ENCODE measurements at places on chromosomes 3 and 15. TPM values are rescaled to one million over a fixed set of nuclear protein-coding genes. Genes with fewer than 3 reads are reported as not detected.

DNA sequence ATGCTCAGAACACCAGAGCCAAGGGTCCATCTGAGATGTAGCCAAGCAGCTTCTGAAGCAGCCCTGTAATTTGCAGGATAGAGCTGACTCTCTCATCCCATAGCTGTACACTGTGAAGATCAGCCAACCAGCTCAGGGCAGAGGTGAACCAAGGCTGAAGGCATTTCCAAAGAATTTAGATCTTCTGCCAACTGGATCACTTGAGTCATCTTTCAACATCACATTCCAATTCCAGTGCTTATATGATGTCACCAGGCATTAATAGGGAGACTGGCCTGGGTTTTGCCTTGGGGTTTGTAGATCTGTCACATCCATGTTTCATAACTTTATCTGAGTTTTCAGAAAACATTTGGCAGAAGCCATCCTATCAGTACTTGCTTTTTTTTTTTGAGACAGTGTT lies 98.2 kb downstream of the NR2F2 start:
- peak; percentile 91 for DNase-seq

DNA sequence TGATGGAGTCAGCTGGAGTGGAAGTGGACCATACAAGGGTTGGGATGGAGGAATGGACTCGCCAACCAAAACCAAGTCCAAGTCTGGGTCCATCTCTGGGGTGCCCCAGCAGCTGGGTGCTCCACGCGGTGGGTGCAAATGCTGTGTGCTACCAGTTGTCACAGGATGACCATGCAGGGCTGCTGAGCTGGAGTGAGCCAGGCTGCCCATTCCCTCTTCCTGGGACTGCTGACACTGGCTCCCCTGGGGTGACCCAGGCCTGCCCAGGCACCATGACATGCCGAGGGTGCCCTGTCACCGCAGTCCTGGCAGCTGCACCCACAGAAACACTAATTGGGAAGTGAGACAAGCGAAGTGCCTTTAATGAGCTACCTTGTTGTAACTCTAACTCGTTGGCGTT lies 140.2 kb downstream of the TPRA1 start:
- no peak for DNase-seq

- no peak for DNase-seq
These were observed 21.3 kb downstream of the DUT start for GRCh38 chr15:48352474-48353072.

- DNase-seq = no peak
These were observed 50.9 kb downstream of the CORO2B start for GRCh38 chr15:68629519-68630210.

DNA sequence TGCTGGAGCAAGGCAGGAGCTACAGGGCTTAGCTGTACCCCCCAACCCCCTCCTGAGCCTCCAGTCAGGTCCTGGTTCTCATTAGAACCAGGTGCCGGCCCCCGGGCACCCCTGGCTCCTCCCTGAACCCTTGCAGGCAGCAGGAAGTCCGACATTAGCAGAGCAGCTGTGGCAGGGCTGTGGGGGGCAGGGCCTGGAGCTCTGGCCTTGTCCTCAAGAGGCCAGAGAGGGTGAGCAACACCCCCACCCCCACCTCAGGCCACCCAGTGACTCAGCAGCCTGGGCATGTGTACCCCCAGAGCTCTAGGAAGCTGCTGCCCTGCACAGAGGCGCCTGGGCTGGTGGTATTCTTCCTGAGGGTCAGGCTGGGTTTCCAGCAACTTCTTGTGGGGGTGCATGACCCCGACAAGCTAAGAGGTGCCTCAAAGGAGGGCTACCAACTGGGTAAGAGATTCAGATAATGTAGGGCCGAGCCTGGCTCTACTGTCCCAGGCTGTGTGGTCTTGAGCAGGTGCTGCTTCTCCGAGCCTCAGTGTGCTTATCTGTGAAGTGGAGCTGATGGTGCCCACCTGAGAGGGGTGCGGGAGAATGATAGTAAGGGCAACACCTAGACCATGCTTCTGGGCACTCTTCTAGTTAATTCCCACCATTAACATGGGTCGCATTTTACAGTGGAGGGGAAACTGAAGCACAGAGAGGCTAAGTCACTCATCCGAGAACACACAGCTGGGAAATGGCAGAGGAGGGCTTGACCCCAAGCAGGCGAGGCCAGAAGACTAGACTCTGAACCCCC lies 16.0 kb downstream of the H1-8 start:
- DNase-seq = peak; percentile 50

DNA sequence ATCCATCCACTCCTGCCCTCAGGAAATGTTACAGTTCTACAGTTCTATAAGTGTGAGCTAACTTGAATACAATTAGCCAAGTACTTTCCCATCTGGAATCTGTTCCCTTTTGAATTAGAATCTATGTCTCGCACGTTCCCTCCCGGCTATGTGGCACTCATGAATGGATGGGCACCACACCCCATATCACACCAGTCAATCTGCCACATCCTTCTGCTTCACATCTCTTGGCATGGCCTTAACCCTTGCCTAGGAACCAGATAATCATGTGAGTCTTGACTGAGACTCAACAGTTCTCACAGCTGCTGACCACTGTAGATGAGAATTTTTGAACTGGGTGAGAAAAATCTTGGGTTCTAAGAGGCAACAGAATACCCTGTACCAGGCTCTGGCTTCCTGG lies 180.2 kb downstream of the TNIK start:
- DNase-seq = no peak

GRCh38 chr15:26873846-26874245 lies 7.0 kb downstream of the GABRA5 start:
- no peak for DNase-seq

DNA sequence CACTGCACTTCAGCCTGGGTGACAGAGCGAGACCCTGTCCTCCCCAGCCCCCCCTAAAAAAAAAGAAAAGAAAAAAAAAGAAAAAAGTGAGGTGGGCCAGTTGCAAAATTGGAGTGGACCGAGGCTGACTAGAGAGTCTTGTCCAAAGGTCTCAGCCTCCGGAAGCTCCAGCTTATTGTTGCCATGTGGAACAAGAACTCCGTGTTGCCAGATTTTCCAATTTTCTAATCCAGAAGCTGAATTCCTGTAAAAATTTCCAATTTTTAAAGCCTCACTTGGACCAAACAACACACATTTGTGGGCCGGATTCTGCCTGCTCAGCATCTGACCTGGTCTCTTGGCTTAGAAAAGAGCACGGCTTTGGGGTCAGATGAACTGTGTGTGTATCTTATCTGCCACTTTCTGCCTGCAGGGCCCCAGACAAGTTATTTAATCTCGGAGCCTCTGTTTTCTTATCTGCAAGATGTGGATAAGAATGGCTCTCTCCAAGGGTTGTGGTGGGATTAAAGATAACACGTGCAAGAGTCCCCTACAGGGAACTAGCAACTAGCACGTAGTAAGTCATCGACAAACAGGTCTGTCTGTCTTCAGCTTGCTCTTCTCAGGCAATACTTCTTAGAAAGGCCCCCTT lies 73.7 kb upstream of the TLE3 start:
- no peak for DNase-seq

DNA sequence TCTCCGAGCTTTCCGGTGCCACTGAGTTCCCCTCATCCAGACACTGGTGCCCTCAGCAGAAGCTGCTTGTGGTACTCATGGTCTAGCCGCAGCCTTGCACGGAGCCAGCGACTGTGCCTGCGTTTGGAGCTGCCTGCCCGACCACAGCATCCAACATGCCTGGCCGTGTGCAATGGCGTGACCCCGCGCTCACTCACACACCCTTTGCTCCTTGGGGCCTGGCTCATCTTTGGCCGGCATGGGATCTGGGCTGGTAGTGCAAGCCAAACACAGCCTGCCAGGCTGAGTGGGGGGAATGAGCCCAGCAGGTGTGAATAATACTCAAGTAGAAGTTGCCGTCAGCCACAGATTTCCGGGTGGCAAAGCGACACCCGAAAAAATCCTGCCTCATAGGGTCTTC lies 1178.7 kb upstream of the GBE1 start:
- no peak for DNase-seq

GRCh38 chr3:55631766-55632331 lies 144.7 kb upstream of the WNT5A start:
- no peak for DNase-seq

DNA sequence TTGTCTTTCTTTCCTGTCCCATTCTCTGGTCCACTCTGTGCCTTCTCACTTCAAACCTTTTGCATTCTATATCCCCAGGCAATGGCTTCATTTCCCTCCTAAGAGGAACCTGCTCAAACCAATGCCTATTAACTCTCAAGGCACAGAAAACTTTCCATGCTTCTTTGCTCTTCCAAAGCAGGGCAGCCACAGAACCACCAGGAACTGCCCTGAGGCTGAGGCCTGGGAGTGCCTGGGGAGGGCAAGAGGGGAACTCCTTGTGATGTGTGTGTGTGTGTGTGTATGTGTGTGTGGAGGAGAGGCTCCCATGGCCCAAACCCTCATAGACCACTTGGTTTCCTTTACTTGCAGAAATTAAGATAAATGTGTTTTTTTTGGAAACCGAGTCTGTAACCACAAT lies 14.1 kb upstream of the PGPEP1L start:
- DNase-seq = no peak

- no peak for DNase-seq
These were observed 165.3 kb downstream of the SHQ1 start for GRCh38 chr3:72682936-72683452.

DNA sequence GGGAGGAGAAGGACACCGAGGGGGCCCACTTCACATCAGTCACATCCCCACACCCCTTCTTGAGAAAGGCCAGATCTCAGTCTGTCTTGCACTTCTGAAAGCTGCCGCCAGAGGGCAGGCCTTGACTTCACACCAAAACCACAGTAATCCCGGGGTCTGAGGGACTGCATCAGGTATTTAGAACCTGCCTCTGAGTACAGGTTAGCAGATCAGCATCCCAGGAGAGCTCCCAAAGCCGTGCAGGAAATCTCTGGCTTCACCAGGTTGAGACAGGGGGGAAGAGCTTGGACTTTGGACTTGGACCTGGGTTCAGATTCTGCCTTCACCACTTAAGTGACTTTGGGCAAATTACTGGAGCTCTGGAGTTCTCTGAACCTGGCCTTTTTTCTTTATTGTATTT lies 50.3 kb downstream of the LHFPL4 start:
- DNase-seq = peak; percentile 35

GRCh38 chr3:119437691-119438258 lies 25.6 kb downstream of the TMEM39A start:
- DNase-seq = no peak

GRCh38 chr3:168865022-168865551 lies 769.4 kb upstream of the GOLIM4 start:
- no peak for DNase-seq

DNA sequence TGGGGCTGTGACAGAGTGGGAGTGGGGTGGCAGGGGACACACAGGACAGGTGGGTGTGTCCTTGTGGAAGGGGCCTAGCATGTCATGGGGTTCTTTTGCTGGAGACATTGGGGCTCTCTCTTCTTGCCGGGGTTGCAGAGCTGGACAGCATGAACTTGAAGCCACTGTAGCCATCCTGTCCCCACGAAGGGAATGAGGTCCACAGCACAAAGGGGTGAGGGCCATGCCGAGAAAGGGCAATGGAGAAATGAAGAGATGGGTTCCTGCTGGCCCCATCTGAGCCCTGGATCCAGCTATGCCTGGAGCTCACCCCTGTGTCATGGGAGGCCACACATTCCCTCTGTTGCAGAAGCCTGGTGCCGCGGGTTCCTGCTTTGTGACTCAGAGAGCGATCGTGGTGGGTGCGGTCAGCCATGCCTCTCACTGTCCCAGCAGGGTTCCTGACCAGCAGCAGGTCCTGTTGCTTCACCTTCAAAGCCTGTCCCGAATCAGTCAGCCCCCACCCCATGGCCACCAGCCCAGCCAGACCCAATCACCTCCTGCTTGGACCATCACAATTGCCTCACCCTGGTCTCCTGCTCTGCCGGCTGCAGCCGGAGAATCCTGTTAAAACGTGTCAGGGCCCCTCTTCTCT lies 50.0 kb downstream of the DNAJB8 start:
- peak; percentile 44 for DNase-seq

DNA sequence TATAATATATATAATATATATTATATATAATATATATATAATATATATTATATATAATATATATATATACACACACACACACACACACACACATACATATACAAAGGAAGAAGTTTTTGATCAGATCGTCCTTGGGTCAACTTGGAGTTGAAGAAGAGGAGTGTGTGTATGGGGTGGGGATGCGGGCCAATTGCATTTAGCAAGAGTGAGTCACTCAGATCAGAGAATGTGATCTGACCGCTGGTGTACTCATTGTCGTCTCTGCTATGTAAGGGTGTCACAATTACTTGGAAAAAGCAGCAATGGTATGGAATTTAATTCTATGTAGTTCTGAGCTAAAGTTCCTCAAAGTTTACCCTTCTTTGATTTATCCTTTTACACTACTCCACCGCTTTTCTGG lies 4.6 kb upstream of the VGLL3 start:
- no peak for DNase-seq

DNA sequence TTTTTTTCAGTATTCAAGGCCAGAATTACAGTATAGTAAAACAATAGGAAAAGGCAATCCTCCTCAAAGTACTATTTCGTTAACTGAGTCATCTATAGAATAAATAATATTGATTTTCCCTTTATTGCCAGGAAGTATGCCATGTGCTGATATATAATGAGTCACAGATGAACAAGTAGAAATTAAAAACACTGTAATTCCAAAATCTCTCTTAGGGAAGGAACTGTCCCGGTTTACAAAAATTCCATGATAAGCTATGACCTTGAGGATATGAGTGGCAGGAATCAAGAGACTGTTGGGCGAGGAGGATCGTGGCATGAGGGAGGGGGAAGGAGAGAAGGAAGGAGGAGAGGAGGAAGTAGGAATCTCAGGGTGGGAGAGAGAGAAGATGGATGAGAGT lies 166.0 kb upstream of the ICE2 start:
- no peak for DNase-seq

DNA sequence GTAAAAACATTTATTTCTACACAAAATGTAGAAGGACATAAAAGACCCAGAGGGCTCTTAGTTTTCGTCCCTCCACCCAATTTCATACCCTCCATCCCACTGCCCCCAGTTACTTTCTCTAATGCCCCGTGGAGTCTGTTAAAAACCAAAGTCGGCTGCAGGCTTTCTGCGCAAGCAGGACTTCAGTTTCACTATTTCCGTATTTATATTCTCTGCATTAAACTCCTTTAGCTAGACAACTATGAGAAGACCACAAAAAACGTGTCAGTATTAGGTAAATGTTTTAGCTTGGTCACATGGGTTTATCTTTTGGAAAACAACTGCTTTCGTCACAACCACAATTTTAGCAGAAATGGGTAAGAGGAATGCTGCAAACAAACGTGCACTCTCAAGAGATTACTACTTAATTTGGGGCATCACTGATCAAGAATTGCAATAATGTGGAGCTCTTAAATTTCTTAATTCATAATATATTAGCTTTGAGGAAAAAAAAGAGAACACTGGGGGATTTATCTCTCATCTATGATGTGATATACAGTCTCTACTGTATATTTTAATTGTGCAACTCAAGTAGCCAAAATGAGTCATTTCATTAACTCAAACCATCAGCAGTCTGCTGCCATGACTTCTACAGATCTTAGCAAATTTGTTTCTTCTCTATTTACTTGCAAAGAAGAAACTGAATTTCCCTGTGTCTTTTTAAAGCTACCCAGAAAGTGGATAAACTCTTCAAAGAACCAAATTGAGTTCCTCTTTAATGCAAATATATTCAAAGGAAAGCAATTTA lies 740 bp upstream of the NSMCE3 start:
- no peak for DNase-seq

- DNase-seq = no peak
These were observed 88.5 kb upstream of the LRRFIP2 start for GRCh38 chr3:37262816-37263393.

ZNF660 gene
- 2.3 TPM for total RNA-seq

CLRN1 gene
- not detected for total RNA-seq

TUSC7 gene
- total RNA-seq = not detected

SUCLG2 gene
- 38.1 TPM for total RNA-seq

ANKRD63 gene
- total RNA-seq = not detected

CIDEC gene
- not detected for total RNA-seq

Measured in kidney epithelial cell (primary cell).